NCI-H2081 (cell line): ENCODE measurements at places on chromosomes 4 and X.

GRCh38 chrX:3393178-3393577, 46.7 kb upstream of the MXRA5 start:
- no peak for DNase-seq

- DNase-seq = no peak
Measured at GRCh38 chrX:47863187-47863586, 26.5 kb downstream of the ZNF81 start.

GRCh38 chr4:38530486-38530885, 133.5 kb upstream of the KLF3 start:
- DNase-seq = no peak

GRCh38 chrX:68851082-68851481, 22.3 kb downstream of the EFNB1 start:
- no peak for DNase-seq

DNA sequence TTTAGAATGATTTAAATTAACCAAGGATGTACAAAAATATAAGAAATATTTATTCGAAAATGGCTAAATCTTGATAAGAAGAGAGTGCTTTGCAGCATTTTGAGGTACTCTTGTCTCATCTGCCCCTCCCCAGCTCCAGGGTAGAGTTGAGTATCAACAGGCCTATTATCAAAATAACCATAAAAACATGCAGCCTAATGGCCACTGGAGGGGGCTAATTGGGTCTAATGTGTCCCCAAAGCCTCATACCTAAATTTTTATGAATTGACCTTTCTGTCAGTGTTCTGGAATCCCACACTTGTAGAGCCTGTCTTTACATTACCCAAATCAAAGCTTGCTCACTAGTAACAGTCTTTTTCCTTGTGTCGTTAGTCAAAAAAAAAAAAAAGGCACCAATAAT, 544.9 kb upstream of the CPXCR1 start:
- DNase-seq = no peak

DNA sequence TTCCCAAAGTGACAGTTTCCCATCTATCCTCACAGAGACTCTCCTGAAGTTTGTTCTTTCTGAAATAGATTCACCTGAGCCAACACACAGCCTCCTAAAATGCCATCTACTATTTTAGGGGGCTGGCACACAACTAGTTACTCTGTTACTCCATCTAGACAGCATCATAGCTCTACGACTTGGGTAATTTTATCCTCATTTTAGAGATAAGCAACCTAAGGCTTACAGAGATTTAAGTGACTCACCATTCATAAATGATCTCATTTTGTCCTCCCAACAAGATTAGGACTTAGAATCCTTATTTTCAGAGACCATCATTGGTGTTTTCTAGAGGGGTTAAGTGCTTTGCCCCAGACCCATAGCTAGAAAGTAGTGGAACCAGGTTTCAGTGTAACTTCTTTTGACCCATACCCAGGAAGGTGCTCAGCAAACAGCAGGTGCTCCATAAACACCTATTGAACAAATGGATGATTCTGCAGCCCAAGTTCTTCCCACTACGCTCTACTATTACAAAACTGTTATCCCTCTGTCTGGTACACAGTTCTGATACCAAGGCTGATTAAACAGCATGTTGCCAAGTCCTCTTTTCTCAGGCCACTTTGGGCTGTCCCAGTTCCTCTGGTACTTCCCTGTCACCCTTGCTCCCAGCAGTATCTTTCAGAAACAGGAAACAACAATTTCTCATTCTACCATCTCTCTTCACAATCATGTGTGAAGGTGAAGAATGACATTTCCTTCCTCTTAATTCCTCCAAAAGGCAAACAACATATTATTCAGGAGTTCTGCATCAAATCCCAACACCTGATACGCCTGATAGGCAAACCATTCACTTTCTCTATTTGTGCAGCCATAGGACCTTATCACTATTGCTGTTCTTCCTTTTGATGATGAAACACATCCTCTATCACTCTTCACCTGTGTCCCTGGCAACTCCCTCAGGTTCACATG, 304.7 kb upstream of the TAPT1 start:
- DNase-seq = no peak

GRCh38 chr4:183139058-183139750, 40.1 kb downstream of the WWC2 start:
- no peak for DNase-seq
